Left hindlimb (tissue), 1 donor: ENCODE measurements at places on chromosomes 5 and 9.
A peak's percentile ranks its signal among the peaks of the same experiment; 100 is the strongest.

DNA sequence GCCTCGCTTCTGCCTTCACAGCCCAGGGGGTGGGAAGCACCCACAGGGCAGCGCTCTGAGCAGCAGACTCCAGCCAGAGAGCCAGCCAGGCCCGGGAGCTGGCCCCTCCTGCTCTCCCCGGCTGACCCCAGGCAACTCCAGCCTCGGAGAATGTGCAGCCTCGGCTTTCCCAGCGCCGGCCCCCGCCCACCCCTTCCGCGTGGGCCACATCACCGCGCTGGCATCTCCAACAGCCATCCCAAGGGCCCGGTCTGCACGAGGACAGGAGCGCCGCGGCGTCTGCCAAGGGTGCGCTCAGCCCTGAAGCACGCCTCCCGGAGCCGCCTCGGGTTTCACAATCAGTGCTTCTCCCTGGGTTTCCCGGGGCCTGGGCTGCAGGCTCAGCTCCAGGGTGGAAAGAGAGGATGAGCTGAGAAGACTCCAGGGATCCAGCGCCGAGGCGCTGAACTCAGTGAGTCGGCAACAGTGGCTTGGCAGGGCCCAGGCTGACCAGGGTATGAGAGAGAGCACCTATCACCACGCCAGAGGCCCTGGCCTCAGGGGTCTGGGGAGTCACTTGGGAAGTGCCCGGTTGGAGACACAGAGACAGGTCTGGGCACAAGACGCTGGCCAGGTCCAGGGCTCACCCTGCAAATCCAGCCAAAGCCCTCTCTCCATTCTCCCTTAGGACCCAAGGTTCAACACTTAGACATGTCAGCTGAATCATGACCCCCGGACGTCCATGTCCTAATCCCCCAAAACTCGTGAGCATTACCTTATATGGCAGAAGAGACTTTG, 79.6 kb downstream of the ADAMTS2 start:
- peak; percentile 92 for DNase-seq

DNA sequence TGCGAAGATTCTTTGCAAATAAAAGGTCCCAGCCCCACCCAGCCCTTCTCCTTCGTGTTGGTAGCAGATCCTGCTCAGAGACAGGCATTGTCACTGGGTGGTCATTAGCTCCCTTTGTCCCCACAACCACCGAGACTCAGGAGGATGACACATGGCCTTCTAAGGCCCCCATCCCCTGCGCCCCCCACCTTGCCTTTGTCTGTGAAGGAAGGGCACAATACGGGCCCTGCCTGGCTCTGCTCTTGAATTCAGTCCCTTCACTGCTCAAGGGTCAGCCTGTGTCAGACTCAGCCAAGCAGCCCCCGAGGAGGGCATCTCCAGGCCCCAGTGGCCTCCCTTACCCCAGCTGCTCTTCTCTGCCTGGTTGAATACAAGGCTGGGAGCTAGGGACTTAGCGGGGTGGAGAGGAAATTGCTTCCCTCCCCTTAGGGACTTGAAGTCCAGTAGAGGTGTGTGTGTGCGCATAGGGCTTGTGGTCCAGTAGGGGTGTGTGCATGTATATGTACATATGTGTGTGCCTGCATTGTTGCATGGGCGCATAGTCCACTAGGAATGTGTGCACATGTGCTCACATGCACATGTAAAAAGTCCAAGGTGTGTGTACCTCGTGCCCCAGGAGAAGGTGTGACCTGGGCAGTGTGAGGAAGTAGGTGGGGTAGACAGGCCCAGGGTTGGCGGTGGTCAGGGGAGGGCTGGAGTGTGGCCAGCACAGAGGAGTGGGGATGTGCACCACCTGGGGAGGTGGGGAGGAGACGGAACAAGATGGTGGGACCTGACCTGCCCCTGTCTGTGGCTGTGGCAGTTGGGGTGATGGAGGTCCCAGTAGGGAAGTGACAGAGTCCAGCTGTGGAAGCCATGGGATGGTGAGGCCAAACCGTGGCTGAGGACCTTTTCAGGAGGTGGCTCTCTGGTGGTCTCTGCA, 59.1 kb downstream of the PHF2 start:
- DNase-seq: no peak

DNA sequence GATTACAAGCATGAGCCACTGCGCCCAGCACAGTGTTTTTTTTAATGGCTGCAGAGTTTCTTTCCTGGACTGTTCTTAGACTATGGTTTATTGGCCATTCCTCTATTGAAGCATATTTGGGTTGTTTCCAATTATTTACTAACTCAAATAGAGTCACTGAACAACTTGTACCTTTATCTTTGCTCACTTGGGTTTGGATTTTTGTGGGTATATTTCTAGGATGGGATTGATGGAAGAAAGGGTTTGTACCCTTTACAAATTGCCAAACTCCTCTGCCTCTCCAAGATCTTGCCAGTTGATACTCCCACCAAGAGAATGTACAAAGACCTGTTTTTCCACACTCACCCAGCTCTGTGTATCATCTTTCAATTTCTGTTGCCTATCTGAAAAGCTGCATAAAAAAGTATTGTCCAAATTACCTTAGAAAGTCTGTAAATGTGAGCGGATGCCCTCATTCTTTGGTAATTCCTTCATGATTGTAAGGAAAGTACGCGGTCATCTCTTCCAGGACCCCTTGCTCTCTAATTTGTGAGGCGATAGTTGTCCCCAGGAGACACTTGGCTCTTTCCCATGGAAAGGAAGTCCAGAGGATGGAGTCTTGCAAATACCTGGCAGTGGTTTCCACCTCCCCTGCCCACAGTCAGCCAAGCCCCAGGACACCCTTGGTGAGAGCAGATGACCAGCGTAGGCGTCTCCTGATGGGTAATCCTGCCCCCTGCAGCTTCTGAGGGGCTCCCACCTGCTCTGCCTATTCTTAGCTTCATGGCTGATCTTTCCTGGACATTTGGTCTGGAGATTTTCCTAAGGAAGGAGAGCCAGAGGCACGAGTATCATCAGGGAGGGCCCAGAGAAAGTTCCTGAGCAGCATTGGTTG, 33.0 kb downstream of the ARHGEF37 start:
- no peak for DNase-seq

DNA sequence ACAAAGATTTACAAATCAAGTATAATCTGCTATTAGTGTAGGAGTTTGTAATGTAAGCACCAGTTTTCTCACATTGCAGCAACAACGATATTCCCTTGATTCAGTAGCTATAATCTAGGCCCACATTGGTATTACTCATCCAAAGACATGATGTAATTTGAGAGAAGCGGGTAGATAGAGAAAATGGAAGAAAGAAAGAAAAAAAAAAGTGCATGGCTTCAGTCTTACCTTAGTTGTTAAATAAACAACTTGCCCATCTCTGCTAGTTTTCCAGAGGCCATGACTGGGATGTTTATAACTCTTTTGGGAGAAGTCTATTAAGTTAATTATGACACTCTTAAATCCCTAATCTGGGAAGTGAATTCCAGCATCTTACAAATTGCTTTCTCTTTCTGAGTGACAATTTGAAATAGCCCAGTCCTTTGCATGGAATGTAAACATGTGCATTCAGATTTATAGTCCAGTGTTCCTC, 2.8 kb downstream of the MELK start:
- no peak for DNase-seq

- DNase-seq: peak; percentile 87
These were observed 101.7 kb upstream of the FCN2 start for GRCh38 chr9:134778841-134779411.

- DNase-seq: no peak
These were observed 108.5 kb downstream of the FEM1C start for GRCh38 chr5:115435778-115436712.

DNA sequence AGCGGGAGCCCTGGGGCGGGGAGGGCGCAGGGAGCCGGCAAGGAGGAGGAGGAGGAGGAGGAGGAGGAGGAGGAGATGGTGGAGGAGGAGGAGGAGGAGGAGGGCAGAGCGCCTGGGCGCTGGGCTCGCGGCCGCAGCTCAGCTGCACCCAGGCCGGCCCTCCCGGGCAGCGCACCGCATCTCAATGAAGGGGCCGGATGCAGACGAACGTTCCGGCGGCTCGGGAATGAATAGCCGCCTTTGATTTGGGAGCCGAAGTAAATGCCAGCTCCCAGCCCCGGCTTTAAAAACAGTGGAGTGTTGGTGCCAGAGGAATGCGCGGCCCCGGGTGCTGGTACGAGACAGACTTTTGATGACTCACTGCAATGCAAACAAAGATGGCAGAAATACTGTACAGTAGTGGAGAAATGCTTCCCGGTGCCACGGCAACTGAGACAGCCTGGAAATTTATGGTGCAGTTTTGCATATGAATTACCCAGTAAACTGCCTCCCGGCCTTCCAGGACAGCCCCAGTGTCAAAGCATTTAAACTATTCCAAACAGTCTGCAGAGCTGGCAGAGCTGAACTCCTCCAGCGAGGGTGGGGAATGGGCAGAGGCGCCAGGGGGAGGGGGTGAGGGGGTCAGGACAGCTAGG, 43.1 kb downstream of the NACC2 start:
- peak; percentile 91 for DNase-seq

DNA sequence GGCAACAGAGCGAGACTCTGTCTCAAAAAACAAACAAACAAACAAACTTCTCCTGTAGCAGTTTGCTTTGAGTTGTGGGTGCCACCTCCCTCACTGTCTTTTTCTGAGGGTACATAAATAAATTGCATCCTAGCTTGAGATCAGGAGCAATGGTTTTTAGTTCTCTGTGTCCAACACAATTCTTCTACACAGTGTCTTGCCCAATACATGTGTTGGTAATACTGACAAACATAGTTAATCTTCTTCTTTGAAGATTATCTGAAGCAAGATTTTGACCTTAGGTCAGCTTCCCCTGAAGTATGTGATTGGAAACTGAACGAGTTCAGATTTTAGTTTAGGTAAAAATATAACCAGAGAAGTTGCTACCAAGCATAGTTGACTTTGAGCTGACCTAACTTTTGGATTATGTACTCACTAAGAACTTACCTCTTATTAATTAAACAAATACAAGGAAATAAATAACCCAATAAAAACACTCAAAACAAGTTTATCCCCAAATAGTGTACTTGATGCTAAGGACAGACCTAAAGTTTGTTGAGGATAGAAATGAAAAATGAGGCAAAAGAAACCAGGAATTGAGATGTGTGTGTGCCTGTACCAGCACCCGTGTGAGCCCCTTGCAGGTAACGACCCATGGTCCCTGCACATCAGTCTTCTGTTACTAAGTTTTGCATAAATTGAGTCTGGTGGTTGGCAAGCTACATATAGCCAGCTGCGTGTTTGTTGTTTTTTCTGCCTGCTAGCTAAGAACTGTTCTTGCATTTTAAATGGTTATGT, 16.2 kb downstream of the TJP2 start:
- DNase-seq: no peak

- peak; percentile 74 for DNase-seq
These were observed 505 bp downstream of the SPTAN1 start for GRCh38 chr9:128552744-128553440.

- no peak for DNase-seq
These were observed 1568.5 kb upstream of the WWC1 start for GRCh38 chr5:166722939-166723338.
